ENCODE measurements at places on chromosomes 1 and 21.

DNA sequence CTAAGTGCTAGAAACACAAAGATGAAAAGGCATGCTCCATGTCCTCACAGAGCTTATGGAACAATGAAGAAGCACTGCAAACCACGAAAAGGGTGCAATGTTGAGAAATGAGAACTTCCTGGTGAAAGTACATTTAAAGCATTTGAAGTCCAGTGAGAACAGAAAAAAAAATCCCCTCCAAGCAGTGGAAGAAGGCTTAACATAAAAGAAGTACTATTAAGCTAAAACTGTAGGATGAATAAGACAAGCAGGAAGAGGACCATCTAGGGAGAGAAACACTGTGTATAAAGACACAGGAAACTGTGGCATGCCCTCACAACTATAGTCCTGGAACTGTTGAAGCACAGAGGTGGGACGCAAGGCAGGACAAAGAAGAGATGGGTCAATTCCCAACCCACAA, 10.0 kb downstream of the TP53BP2 start:
- no peak for DNase-seq

- no peak for DNase-seq
Observed at GRCh38 chr1:88982055-88982454, 10.4 kb downstream of the KYAT3 start.

GRCh38 chr1:24199291-24199900, 12.3 kb upstream of the IFNLR1 start:
- peak; percentile 64 for DNase-seq

DNA sequence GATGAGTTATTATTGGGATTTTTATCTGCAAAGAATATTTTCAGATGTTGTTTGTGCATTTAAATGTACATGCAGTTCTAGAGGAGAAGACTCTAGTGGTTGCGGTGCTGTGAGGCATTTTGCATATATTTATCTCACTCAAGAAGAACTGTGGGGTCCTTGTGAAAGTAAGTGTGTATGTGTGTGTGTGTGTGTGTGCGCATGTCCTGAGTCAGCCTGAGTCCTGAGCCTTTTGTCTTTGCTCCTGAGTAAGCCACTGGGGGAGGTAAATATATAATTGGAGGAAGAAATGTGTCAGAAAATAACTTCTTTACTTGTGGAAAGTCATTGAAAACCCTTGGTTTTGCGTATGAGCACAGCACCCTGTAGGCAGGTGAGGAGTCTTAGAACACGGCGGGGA, 55.6 kb upstream of the CD34 start:
- no peak for DNase-seq

DNA sequence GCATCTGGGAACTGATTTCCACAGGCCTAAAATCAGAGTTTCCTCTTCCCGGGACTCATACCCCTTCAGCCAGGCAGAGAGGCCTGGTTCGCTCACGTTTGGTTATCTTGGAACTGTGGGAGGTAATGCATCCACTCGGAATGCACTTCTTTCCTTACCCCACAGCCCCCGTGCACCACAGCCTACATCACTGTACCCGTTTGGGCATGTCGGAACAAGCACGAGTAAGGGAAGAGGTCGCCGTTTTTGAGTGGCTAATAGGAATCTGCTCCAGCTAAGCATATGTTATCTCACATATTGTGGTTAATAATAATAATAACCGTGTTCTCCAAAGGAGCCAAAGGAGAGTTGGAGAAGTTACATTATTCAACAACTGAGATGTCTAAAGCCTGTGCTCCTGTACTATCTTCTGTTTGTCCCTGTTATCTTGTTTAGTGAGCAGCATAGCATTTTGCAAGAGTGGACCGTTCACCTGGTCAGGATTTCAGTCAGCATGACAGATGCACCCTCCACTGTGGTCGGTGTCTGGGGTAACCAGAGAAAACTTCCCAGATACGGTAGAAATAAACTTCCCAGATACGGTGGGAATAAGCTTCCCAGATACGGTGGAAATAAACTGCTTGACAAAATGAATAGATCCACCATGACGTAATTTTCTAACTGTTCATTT, 198.6 kb downstream of the SDCCAG8 start:
- DNase-seq, result no peak

GRCh38 chr1:78054559-78054958, 8.8 kb downstream of the GIPC2 start:
- no peak for DNase-seq

- DNase-seq, result no peak
Observed at GRCh38 chr1:51576085-51576444, 40.8 kb upstream of the OSBPL9 start.

GRCh38 chr1:182889997-182890396, 50.9 kb downstream of the DHX9 start:
- DNase-seq, result peak; percentile 2

DNA sequence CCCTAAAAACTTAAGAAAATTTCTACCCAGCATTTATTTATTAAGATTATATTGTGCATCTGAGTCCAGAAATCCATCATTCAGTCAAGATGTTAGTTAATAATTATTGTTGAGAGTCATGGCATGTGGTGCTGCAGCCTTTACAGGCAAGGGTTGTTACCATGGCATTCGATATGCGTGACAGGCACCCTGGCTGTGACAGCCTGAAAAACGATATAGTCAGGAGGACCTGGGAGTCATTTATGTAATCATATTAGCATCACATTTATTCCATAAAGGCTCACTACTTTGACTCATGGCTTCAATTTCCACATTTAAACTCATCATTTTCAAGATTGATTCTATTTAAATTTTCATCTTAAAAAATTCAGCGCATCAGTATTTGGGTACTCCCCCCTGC, 68.0 kb downstream of the CACHD1 start:
- no peak for DNase-seq

DNA sequence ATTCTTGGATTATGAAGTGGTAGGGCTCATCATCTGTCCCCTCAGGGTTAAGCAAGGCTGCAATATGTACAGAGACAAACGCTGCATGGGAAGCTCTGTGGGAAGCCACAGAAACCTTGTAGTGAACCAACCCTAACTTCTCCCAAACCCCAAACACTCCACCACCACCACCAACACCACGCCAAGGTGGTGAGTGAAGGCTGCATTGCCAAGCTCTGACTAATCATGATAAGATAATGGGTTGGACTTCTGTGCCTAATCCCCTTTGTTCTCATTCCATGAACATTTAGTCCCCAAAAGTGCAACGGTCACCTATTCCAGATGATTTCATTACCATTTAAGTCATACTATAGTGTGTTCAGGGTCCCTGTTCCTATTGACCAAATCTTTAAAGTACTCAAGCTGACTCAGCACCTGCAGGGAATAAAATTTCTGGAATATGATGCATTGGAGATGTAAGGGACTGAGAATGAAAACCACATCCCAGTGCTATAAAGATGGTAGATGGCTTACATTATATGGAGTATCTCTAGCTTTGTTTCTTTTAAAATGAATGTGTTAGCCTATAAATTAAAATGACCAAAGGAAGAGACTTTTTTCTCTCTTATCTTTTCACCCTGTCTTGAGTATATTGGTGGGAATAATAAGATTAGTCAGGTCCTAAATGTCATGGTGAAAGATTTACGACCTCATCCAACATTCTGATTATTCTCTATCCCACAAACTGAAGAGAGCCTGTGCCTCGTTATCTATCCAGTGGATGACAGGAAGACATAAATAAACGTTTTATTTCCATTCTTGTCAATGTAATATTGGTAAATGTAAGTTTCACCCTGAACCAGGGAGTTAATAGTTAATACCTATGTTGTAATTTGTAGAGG, 22.6 kb upstream of the PLD5 start:
- no peak for DNase-seq

GRCh38 chr1:176638713-176639526, 175.9 kb downstream of the PAPPA2 start:
- DNase-seq, result no peak

- no peak for DNase-seq
Observed at GRCh38 chr1:214447557-214447871, 103.9 kb downstream of the PTPN14 start.

- DNase-seq, result no peak
Observed at GRCh38 chr1:11675325-11675724, 5.6 kb downstream of the MAD2L2 start.

DNA sequence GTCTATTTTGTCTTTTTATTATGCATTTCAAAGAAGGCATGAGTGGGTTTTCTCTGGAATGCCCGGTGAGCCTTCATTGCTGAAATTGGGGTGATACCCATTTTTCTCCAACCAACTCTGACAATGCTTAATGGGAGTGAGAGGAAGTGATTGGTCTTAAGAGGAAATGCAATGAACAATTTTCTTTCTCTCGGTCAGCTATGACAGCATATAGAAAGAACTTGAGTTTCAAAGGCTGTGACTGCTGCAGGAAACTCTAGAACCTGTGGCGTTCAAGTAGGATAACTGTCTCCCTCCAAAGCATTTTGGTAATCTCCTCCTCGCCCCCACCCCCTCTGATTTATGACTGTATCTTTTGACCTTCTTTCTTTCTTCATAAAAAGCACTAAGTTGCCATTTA, 155.9 kb downstream of the LYPLAL1 start:
- no peak for DNase-seq

DNA sequence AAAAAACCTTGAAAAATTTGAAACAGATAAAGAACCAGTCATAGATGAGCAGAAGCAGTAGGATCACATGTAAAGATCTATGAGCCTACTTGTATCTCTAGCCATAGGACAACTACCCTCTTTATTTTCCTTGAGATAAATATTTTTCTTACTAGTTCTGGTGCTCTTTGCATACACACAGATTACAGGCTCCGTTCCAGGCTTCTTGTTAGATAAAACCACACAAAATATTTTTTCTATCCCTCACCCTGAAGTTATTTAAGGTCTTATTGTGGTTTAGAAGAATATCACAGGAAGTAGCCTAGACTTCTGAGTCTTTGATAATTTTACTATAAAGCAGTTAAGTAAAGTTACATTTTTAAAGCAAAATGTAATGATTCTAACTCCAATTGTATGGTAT, 512.2 kb downstream of the NEGR1 start:
- no peak for DNase-seq

- no peak for DNase-seq
Observed at GRCh38 chr1:4657960-4658541, 3.6 kb downstream of the AJAP1 start.

DNA sequence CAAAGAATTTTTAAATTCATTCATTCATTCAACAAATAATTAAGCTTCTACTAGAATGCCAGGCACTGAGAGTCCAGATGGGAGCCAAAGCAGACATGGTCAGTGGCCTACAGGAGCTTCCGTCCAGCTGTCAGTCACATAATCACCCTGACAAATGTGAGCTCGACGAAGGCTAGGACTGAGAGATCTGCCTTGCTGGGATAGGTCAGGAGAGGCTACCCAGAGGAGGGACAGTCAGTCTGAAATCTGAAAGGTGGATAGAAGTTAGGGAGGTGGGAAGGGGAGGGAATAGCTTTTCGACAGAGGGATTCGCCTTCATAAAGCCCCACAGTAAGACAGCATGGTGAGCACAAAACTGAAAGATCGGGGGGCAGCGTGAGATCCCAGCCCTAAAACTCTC, 8.3 kb downstream of the EPHX1 start:
- DNase-seq, result no peak

GRCh38 chr1:6350416-6351088, 43.0 kb downstream of the ACOT7 start:
- no peak for DNase-seq

- no peak for DNase-seq
Observed at GRCh38 chr1:156654700-156655099, 12.8 kb downstream of the BCAN start.

DNA sequence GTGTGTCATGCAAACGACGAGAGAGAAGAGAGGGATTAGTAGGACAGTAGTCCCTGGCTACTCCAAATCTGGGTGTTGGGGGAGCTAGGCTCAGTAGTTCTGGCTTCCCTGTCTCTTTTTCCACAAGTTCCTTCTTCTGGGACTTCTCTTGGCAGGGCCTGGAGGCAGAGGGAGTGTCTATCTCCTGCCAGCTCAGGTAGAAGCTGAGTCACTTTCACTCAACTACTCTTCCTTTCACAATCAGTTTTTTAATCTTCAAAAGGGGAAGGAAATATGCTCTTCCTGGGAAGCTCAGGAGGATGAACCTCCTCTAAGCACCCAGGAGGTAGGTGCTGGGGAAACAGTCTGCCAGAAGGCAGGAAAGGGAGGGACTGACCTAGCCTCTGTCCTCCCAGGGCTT, 35.2 kb upstream of the MAGOH start:
- DNase-seq, result no peak

DNA sequence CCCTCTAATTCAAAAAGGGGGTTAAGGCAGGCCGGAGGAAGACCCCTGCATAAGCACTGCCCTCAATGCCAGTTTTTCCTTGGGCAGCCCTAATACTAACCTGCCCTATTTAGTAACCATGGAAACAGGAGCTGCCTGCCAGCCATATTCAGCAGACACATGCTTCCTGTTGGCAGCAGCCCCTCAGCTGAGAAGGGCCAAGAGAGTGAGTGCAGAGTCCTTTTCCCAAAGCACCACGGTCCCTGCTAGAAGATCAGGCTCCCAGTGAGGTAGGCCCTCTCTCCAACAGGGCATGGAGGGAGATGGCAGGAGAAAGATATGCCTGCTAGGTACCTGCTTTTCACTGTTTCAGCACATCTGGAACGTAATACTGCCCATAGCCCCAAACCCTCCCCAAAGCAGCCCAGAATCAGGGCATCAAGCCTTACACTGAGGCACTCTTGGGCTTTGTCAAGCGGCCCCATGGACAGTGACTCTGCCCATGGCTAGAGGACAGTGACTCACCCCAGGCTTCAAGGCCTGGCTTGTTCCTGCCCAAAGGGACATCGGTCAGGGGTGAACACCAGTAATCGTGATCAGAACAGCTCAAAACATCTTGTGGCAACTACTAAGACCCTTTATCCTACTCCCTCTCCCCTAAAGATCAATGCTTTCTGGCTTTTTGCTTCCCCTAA, 64.5 kb downstream of the BCAR3 start:
- no peak for DNase-seq

DNA sequence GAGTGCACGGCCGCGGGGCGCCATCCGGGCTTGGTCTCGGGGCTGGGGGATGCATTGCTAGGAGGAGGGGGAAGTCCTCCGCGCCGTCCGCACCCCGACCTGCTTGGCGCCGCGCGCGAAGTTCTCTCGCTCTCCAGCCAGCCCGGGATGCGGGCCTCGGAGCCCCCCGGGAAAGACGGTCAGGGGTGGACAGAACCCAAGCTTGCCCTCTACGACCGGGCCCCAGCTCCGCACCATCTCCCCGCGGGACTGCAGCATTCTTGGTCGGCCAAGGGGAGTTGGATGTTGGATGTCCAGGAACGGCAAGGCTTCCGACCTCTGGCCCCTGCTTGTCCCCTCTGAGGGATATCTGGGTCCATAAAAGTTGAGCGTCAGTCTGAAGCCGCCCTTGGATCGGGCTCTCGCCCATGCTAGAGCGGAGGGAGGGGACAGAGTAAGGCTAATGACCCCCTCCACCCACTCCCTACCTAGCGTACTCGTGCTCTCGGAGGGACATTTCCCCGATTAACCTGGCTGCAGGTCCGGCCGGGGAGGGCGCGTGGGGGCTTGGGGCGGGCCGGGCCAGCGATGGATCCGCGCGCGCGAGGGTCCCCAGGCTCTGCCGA, 522 bp downstream of the DISP3 start:
- DNase-seq, result no peak

DNA sequence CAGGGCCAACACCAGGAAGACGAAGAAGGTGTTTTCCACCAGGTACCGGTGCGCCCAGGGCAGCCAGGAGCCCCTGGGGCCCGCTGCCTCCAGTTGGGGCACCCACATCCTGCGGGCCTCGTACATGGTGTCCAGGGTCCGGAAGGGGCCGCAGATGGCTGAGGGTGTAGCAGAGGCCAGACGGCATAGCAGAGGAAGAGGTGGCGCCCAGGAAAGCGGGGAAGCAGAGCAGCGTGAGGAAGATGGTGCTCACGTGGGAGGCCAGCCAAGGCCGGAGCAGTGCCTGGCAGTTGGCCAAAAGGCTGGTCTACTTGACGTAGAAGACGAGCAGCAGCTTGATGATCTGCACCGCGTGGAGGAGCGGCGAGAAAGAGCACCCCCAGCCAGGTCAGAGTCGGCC, 40.4 kb downstream of the ZNF691 start:
- DNase-seq, result no peak

- no peak for DNase-seq
Observed at GRCh38 chr1:229768232-229768631, 142.2 kb downstream of the URB2 start.
